ENCODE measurements at places on chromosomes 5 and 9.

DNA sequence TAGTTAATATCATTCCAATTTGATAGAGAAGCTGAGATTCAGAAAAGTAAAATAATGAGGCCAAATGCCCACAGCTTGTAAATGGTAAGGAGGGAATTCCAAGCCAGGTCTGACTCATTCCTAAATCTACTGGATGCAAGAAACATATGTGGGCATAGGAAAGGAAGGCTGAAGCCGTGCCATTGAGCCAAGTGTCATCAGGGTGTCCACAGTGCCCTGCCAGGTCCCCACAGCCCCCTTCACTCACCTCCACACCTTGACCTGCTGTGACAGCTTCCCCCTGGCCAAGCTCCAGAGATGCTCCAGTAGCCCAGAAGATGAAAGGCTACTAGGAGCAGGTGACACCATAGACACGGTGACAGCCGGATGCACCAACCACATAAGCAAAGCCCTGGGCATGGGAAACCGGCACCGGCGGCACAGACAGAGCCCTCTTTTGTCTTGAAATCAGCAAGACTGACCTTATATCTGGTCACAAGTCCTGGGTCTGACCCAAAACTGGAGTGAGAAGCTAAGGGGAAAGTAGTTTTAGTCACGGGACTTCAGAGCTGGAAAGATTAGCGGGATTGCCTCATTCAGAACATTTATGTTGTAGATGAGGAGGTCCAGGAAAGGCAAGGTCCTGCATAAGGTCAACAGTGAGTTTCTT is 20.1 kb upstream of the FAT2 start:
- DNase-seq = no peak

DNA sequence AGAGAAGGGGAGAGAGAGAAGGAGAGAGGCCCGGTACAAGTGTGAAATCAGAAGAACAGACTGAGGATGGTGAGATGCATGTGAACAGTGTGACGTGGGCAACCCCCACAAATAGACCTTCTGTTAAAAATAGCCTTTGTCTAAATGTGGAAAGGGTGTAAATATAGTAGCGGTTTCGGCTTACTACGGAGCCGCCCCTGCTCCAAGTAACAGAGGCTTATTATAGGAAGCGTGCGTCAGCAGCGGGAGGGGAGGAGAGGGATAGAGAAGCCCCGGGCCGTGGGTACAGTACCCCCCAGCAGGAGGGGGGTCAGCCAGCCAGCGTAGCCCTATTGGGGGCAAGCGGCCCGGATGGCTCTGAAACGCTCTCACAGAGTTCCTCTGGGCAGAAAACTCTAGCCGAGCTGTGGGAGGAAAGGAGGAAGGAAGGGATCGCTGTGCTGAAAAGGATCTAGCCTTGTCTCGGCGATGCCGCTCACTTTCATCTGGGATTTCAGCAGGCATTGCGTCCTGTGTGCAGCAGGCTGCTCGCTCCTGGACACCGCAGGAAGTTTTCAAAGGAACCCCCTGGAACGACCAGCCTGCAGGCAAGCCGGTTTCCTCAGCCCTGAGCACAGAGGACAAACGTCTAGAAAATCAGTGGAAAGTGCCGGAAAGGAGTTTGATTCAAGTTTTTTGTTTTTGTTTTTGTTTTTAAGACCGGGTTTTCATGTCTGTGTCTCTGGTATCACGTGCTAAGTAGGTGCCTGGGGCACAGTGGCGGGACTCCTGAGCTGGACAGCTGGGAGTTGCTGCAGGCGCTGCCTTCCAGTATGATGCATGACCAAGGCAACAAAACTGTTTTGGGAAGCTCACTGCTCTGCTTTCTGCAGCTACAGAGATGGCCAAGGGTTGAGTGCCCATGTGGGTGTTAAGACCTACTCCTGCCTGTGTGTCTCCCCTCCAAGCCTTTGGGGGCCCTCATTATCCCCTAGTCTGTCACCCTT is 146.6 kb downstream of the SEC61B start:
- DNase-seq = peak; percentile 55

DNA sequence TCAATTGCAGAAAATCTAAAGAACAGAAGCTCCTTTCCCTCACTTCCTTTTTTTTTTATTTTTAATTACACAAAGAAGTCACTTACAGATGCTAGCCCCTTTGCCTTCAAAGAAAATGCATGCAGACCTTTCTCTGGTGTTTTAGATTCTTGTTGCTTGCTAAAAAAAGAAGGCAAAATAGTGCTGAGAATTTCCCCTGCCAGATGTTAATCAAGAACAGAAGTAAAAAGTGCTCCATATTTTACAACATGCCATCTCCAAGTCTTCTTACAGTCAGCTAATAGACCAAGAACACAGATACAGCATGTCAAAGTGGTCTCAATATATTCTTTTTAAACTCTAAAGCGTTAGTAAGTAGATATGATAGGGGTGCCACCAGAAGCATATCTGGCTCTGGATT is 142.8 kb upstream of the RGMB start:
- no peak for DNase-seq

DNA sequence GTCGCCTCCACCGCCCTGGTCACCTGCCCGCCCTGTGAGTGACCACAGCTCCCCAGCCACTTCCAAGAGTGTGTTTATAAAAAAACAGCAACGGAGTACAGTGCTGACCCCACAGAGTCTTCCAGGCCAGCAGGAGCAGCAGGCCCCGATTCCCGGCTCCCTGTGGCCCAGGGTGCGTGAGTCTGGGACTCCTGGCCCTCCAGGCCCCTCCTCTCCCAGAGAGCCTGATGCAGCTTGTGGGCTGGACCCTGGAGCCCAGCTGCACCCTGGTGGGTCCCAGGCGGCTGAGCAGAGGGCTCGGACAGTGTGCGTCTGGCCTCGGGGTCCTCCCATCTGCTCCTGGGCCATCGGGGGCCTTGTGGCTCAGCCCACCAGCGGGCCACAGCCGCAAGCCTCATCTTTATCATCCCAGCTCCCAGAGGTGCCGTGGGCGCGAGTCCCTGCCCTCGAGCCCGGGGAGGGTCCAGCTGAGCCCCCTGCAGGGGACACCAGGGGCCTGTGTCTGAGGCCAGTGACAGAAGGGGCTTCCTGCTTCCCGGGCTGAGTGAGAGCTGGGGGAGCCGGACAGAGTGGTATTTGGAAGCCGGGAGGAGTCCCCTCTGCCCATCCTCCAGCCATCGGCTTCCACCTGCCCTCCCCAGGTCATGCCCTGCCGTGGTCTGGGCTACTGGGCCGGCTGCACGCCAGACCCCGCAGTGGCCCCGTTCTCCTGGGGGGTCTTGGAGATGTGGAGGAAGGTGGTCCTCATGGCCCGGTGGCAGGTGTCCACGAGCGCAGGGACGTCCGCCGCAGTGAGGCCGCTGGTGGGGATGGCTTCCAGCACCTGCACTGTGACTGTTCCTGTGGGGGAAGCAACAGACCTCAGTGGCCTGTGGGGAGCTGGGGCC is 10.6 kb downstream of the EGFL7 start:
- DNase-seq = no peak

DNA sequence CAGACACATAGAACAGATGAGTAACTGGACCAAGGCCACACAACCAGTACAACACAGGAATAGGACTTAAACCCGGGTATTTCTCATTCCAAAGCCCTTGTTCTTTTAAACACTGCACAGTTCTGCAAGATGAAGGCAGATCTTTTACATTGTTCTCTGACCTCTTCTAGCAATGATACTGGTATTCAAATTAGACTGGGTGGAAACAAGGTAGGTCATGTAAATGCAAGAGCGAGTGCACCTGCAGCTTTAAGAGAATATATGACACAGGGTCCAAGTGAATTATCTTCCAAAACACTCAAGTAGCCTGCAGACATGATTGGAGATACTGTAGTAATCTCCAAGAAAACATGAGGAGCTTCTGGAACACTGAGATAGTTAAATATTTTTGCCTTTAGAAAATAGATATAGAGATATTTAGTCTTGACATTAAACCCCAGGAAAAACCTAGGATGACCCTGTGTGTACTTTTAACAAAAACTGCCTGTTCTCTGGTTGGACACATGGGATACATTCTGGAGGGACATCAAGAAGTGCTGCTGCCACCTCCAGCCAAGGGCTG is 130.6 kb upstream of the EPB41L4A start:
- no peak for DNase-seq

DNA sequence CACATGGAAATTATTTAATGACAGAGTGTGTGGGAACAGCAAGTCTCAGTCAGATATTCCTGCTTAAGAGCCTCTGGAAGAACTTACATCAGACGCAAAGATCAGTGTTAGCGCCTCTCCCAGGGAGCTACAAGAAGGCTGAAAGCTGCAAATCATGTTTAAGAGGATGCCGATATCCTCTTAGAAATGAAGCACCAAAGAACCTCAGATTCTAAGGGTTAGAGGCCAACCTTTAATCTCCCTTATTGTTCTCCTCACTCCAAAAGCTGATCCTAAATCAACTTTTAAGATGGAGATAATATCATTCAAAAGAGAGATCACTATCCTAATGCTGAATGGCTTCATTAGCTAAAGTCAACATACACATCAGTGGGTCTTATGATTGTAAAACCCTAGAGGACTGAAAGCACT is 160.6 kb downstream of the NFIB start:
- DNase-seq = peak; percentile 26
